ENCODE measurements at places on chromosomes 5 and 9.

- no peak for DNase-seq
These were observed 1.6 kb downstream of the CSNK1A1 start for GRCh38 chr5:149549461-149550267.

GRCh38 chr5:127898551-127899213, 184.9 kb upstream of the SLC12A2 start:
- DNase-seq: no peak

DNA sequence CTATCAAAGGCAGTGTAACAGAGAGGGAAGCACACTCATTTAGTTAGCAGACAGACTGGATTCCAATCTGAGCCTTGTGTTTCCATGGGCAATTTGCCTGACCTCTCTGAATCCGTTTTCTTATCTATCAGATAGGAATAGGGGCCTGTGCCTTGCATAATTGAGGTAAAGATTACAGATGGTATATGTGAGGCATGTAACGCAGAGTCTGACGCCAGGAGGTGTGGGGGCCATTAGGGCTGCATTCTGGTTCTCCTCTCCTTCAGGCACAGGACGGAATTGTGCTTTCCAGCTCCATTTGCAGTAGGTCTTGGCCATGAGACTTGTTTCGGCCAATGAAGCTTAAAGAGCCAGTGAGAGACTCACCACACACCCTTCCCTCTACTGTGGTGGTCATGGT, 97.6 kb downstream of the FRMD3 start:
- DNase-seq: no peak

GRCh38 chr9:134670851-134671281, 29.3 kb downstream of the COL5A1 start:
- DNase-seq: no peak

- DNase-seq: no peak
These were observed 21.1 kb downstream of the LIFR start for GRCh38 chr5:38535248-38535750.

DNA sequence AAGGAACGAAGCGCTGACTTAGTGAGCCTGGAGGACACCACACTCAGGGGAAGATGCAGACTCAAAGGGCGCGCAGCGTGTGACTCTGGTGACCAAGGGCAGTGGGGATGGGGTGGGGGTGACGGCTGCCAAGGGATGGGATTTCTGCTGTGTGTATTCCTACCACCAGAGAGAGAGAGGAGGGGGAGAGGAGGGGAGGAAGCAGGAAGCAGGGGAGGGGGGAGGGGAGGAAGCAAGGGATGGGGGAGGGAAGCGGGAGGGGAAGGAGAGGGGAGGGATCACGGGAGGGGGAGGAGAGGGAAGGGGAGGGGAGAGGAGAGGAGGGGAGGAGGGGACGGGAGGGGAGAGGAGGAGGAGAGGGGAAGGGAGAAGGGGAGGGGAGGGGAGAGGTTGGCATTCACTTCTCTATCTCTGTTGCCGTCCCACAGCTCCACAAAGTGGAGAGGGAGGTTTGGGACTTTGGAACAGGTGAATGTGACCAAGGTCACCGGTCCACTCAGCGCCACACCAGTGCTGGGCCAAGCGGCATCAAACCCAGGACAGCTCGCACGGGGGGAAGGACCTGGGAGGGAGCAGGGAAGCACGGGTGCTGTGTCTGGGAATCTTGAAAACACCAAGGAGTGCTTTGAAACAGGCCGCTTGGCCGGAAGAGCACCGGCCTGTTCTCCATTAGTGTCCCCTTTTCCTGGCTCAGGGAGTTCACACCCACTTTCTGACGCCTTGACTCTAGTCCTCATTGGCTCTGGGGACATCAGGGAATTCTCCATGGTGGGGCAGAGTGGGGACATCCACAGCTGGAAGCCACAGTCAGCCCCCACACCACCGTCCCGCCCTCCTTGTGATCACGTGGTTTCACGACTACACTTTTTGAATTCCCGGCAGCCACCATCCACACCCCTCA, 77.4 kb downstream of the VAV2 start:
- no peak for DNase-seq

GRCh38 chr5:73198833-73199592, 26.0 kb downstream of the TMEM174 start:
- no peak for DNase-seq

- no peak for DNase-seq
These were observed 133.3 kb downstream of the BOD1 start for GRCh38 chr5:173483160-173483559.

All from astrocyte of the cerebellum (primary cell).